GM03348 (cell line): ENCODE measurements at places on chromosomes 1 and 21.

DNA sequence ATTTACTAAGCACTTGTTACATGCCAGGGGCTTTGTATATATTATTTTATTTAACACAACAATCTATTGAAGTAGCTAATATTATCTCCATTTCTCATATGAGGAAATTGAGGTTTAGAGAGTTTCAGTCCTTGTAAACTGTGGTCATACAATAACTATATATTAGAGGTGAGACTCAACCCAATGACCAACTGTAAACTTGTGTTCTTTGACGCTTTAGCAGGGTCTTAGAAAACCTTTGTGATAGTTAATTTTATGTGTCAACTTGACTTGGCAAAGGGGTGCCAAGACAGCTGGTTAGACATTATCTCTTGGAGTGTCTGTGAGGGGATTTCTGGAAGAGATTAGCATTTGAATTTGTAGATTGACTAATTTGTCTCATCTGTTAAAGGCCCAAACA, 252.4 kb upstream of the B3GALT2 start:
- no peak for DNase-seq

- DNase-seq, result peak; percentile 68
Observed at GRCh38 chr1:179141592-179142251, 59.9 kb downstream of the TOR3A start.

GRCh38 chr1:201499795-201500669, 6.9 kb downstream of the CSRP1 start:
- no peak for DNase-seq

DNA sequence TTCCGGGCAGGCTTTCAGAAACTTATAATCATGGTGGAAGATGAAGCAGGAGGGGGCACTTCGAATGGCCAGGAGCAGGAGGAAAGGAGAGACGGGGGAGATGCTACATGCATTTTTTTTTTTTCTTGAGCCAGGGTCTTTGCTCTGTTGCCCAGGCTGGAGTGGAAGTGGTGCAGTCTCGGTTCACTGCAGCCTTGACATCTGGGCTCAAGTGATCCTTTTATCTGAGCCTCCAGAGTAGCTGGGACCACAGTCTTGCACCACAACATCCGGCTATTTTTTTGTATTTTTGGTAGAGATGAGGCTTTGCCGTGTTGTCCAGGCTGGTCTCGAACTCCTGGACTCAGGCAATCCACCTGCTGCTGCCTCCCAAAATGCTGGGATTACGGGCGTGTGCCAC, 61.6 kb downstream of the SELENOF start:
- no peak for DNase-seq

DNA sequence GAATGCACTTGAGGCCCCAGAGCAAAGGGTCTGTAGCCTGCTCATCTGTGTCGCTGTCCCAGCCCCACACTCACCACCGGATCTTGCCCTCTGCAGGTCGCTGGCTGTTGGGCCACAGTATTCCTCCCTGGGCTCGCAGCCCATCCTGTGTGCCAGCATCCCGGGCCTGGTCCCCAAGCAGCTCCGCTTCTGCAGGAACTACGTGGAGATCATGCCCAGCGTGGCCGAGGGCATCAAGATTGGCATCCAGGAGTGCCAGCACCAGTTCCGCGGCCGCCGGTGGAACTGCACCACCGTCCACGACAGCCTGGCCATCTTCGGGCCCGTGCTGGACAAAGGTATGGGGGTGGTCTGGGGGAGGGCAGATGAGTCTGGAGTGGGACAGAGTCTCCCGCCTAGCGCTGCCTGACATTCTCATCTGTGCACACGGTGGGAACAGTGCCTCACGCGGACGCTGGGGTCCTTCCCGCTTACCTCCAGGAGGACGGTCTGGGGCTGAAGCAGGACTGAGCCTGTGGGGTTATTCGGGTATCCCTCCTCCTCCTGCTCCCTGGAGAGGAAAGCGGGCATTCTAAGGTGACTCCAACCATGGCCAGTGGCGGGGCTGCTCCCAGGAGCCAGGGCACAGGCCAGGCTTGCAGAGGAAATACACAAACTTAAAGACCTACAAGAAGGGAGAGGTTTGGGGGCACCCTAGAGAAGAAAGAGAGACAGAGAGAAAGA, 15.9 kb downstream of the WNT3A start:
- no peak for DNase-seq

- no peak for DNase-seq
Observed at GRCh38 chr1:155420788-155421187, 100.1 kb downstream of the RUSC1 start.

GRCh38 chr21:39531840-39532239, 80.1 kb downstream of the SH3BGR start:
- no peak for DNase-seq

- DNase-seq, result no peak
Observed at GRCh38 chr1:10056599-10056987, 23.8 kb downstream of the UBE4B start.

GRCh38 chr1:91783423-91784170, 102.4 kb downstream of the TGFBR3 start:
- no peak for DNase-seq

DNA sequence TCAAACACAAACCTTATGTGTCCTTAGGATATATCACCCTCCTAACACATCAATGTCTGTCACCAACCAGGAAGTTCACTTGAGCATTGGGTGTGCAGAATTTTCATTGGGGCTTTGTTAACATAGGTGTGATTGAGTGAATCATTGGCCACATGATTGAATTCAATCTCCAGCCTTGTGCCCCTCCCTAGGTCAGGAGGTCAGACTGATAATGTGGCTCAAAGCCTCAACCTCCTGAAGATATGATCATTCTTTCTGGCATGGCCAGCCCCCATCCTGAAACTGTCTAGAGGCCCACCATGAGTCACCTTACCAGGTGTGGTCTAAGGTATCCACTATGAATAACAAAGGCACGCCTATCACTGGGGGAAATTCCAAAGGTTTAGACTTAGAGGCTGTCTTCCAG, 90.1 kb downstream of the PKN2 start:
- DNase-seq, result no peak

- peak; percentile 24 for DNase-seq
Observed at GRCh38 chr1:69824932-69825331, 257.2 kb downstream of the LRRC7 start.

- DNase-seq, result peak; percentile 57
Observed at GRCh38 chr1:228378873-228379460, 27.7 kb downstream of the TRIM11 start.

GRCh38 chr1:41382480-41383090, 21.4 kb downstream of the FOXO6 start:
- peak; percentile 89 for DNase-seq

DNA sequence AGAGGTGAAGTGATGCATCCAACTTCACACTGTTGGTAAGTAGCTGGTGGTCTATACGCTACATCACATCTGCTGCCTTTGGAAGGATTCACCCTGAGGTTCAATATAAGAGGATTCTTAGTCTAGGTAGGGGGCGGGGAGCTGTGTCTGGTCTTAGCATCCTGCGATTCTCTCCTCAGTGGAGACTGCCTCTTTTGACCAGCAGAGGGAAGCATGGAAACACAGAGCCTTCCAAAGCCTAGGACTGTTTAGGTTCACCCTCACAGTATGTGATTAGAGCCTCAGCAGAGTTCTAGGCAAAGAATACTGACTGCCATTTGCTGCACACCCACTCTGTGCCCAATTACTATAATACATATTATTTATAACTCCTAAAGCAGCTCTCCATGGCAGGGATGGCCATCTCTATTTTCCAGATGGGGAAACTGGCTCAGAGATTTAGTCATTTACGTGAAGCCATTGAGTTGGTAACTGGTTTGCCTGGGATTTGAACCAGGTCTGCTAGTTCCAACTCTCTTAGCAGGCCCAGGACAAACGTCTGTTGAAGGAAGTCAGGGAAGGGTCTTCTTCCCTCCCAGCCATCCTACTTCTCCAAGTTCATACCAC, 28.9 kb upstream of the EFCAB14 start:
- peak; percentile 75 for DNase-seq

GRCh38 chr1:198936371-198937083, 297.7 kb downstream of the PTPRC start:
- DNase-seq, result peak; percentile 32

DNA sequence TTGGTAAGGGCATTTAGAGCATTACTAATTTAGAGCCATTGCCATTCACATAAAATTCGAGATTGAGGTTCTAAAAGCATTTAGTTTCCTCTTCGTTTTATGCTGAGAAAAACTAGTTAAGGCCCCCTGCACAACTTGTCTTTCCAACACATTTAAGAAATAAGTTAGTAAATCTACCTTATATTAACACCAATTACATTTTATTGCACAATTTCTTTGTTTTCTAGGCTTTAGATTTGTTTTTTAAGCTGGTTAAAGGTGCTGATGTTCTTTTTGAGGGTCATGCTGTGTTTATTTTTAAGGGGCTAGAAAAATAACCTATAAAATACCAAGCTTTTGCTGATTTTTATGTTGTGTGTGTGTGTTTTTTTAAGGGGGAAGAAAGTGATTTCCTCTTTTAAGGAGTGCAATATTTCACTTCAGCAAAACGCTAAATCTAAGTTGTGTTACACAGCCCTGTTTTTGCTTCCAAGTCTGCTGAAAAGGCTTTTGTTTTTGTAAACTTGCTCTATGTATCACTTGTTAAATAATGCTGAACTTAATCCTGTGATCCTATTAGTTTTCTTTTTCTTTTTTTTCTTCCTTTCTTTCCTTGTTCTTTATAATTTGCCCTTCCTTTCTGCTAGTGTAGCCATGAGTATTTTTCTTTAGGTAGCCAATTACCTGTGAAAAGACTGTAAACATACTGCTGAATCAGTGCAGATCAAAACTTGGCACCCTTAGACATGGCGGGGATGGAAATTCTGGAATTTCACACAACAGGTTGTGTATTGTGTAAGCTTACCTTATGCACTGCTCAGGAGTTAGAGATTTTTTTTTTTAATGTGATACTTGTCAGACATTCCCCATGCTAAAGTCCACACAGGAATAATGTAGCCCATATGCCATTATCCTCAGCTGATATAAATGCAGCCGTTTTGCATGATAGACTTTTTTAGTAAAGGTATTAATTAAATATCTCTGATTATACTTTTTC, 1.5 kb downstream of the CEPT1 start:
- DNase-seq, result no peak

- DNase-seq, result no peak
Observed at GRCh38 chr1:5752746-5753548, 239.3 kb downstream of the NPHP4 start.

DNA sequence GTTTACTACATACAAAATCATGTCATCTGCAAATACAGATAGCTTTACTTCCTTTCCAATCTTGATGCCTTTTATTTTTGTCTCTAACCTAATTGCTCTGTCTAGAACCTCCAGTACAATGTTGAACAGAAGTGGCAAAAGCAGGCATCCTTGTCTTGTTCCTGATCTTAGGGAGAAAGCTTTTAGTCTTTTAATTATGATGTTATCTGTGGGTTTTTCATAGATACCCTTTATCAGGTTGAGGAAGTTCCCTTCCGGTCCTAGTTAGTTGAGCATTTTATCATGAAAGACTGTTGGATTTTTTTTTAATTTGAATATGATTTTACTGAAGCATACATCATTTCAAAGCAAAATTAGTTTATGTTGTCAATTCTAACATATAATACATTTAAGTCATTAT, 45.7 kb upstream of the DISC1 start:
- no peak for DNase-seq

DNA sequence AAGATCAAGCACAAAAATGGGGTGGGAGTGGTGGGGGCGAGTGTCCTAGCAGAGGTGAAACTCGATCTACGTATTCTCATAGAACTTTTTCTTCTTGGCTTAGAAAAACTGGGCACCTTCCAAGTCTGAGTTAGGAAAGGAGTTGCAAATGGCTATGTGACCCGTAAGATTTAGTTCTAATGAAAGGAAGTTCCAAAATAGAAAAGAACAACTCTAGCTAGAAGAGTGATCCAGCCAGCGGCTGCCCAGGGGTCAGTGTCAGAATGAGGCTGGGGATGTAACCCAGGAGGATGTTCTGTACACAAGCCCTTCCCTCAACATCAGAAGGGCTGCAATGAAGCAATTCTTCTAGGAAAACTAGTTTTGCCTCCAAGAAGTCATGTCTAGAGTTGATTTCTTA, 5.2 kb downstream of the MTARC1 start:
- DNase-seq, result no peak

DNA sequence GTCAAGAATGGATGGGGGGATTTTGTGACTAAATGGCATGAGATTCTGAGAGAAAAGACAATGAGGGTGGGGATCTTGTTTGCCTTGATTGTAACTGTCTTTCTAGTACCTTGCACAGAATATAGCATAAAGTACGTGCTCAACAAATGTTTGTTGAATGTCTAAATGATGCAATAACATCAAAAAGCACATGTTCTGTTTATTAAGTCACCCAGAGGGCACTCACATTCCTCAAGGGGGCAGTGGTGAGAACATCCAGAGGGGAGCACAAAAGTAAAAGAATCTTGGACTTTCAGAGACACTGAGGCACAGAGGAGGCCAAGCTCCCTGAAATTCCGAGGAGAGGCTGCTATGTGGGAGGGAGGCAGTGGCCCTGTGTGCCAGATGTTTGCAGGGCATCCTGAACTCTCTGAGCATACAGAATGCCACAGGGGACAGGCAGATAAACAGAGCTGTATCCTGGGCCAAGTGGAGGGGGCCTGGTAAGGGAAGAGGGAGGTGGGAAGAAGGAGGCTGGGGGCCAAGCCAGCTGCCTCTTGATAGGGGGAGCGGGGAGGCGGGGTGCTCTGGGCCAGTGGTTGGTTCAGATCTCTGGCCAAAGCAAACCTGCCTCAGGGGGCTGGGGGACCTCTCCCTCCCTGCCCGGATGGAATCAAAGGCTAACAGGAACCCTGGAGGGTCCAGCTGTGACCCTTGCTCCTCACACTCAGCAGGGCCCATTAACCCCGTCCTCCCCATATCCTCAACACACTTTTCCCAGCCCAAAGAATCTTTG, 6.5 kb upstream of the ATP1A2 start:
- peak; percentile 74 for DNase-seq

- no peak for DNase-seq
Observed at GRCh38 chr1:101190441-101190840, 46.4 kb upstream of the S1PR1 start.

DNA sequence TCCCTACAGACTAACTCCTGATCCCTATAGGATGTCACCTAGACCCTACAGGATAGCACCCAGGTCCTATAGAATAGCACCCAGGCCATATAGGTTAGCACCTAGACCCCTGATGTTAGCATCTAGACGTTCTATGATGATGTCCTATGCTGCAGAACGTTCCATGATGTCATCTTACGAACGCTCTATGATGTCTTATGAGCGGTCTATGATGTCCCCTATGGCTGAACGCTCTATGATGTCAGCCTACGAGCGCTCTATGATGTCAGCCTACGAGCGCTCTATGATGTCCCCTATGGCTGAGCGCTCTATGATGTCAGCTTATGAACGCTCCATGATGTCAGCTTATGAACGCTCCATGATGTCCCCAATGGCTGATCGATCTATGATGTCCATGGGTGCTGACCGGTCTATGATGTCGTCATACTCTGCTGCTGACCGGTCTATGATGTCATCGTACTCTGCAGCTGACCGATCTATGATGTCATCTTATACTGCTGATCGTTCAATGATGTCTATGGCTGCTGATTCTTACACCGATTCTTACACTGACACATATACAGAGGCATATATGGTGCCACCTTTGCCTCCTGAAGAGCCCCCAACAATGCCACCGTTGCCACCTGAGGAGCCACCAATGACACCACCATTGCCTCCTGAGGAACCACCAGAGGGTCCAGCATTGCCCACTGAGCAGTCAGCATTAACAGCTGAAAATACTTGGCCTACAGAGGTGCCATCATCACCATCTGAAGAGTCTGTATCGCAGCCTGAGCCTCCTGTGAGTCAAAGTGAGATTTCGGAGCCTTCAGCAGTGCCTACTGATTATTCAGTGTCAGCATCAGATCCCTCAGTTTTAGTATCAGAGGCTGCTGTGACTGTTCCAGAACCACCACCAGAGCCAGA, 9.5 kb downstream of the SON start:
- DNase-seq, result no peak

GRCh38 chr1:56301791-56302190, 277.6 kb downstream of the PLPP3 start:
- DNase-seq, result peak; percentile 43

- DNase-seq, result peak; percentile 15
Observed at GRCh38 chr1:113928187-113928930, 765 bp upstream of the HIPK1 start.
